ENCODE measurements at places on chromosomes 12 and 14.
A peak's percentile ranks its signal among the peaks of the same experiment; 100 is the strongest.

DNA sequence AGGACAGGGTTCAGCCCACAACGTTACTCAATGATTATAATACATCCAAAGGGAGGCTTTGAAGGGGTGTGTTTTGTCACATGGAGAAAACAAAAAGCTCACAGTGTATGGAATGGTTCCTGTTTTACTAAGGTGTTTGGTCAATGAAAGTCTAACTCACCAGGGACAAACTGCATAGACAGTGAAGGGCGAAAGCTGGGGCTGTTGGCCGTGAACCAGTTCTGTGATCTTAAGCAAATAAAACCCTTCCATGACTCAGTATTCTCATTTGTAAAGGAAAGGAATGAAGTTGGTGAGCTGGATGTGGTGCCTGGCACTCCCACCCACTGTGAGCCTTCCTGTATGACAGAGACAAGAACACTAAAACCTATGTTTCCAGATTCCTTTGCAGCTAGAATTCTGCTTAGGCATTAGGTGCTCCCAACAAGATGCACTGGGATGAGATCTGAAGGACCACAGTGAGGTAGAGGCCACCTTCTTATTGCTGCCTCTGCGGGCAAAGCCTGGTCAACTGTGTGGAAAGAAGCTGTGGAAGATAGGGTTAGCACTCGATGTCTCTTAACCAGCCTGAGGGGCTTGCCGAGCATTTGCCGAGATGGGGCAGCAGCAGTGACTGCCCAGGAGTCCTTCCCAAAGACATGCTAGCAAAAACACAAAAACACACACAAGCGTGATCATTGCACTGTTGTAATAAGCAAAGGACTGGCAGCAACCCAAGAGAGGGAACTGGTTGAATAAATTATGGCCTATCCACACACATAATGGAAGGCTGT is 48.5 kb downstream of the VCPKMT start:
- no peak for DNase-seq

DNA sequence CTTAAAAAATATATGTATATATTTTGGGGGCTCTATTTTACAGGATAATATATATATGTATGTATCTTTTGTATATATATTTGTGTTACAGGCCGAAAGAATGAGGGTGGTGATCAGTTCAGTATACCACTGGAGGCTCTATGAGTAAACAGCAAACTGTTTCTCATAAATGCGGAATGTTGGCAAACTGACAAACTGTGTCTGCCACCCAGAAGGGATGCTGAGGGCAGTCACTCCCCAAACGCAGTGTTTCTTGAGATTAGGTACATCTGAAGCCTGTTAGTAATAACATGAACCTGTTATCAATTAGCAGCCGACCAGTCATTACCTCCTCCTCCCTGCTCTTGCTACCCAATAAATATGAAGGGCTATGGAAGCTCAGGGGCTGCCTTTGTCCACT is 20.8 kb downstream of the TNFAIP2 start:
- no peak for DNase-seq

GRCh38 chr12:26298785-26299621 is 103.6 kb downstream of the SSPN start:
- DNase-seq: no peak

DNA sequence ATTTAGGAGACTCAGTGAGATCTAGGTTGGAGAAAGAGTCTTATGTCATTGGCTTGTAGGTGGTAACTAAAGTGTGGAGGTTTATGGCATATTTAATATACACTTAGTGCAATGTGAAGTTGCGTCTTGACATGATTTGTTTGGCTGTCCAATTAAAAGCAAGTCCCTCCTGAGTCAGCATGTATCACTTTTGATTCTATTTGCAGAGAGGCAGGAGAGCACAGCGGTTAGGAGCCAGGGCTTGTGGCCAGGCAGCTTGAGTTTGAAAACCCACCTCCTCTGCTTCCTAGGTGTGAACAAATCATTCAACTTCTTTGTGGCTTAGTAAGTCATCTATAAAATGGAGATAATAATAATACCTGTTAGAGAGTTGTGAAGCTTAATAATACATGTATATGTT is 68.5 kb upstream of the OTX2 start:
- DNase-seq: no peak

GRCh38 chr12:54197431-54197909 is 8.7 kb upstream of the SMUG1 start:
- no peak for DNase-seq

- DNase-seq: no peak
Measured at GRCh38 chr12:54273981-54274380, 5.9 kb downstream of the CBX5 start.

- peak; percentile 79 for DNase-seq
Measured at GRCh38 chr12:124700810-124701592, 133.6 kb upstream of the NCOR2 start.

GRCh38 chr12:13192719-13193118 is 3.8 kb upstream of the EMP1 start:
- DNase-seq: no peak

GRCh38 chr14:37969511-37969979 is 238.2 kb upstream of the SSTR1 start:
- no peak for DNase-seq

DNA sequence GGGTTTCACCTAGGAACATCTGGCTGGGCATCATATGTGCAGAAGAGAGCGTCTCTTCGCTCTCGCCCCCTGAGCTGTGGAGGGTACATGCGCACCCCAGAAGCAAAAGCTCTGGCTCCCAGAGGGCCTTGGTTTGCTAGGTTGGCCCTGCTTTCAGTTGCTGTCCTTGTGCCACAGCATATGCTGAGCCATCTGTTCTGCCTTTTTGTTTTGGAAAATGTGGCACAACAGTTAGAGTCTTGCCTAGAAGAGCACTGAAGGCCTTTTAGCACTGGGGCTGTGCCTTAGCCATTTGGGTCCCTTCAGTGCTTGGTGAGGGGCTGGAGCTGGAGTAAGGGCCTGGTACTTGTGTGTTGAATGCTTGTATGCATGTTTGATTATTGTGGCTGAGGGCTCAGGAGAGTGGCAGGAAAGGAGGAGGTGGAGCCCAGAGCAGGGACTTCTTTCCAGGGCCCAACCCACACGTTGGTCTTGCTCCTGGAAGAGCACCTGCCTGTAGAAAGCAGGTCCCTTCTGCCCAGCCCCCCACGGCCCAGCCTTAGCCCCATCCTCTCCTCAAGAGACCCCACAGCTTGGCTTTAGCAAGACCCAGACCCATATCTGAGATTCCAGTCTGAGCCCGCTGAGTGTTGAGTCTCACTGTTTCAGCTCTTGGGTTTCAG is 113.7 kb downstream of the SLC25A47 start:
- DNase-seq: no peak

DNA sequence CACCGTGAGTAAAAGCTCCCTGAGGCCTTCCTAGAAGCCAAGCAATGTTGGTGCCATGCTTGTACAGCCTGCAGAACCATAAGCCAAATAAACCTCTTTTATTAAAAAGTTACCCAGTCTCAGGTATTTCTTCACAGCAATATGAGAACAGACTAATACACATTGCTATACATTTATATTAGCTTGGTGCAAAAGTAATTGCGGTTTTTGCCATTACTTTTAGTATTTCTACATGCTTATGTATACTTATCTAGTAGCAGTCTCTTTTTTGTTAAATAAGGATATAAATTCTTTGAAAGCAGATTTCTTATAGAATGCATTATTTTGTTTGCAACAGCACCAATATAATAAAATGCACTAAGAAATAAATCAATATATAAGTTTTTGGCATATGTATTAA is 619.6 kb downstream of the FSCB start:
- DNase-seq: no peak

- no peak for DNase-seq
Measured at GRCh38 chr14:105247715-105248367, 492 bp upstream of the BTBD6 start.

GRCh38 chr12:25401547-25402345 is 151.0 kb upstream of the KRAS start:
- no peak for DNase-seq

GRCh38 chr12:267581-268482 is 5.2 kb upstream of the SLC6A13 start:
- no peak for DNase-seq

GRCh38 chr14:64438181-64438841 is 27.0 kb upstream of the AKAP5 start:
- peak; percentile 12 for DNase-seq

- DNase-seq: no peak
Measured at GRCh38 chr14:29858299-29858698, 69.3 kb downstream of the PRKD1 start.

Measured in hindlimb muscle (tissue), 1 donor.